ENCODE measurements at places on chromosomes 16 and 17. TPM values are rescaled to one million over a fixed set of nuclear protein-coding genes. Genes with fewer than 3 reads are reported as not detected.

- peaks cover 18% of the 10 kb centered on the region for H3K27me3 ChIP-seq
- peaks cover 5% of the 10 kb centered on the region for H3K4me1 ChIP-seq
- DNase-seq = peak; percentile 5
These were observed 33.9 kb downstream of the JPH3 start for GRCh38 chr16:87636050-87636684.

- H3K36me3 ChIP-seq = no peaks in the 10 kb centered on the region
- no peak overlapping the region for H3K4me3 ChIP-seq
- H3K4me1 ChIP-seq = no peaks in the 10 kb centered on the region
These were observed 8.8 kb downstream of the WFDC1 start for GRCh38 chr16:84303516-84303915.

GRCh38 chr17:82184761-82185160 lies 27.9 kb downstream of the CCDC57 start:
- no peak for DNase-seq
- no peaks in the 10 kb centered on the region for H3K27me3 ChIP-seq
- H3K4me3 ChIP-seq = no peak overlapping the region
- H3K4me1 ChIP-seq = no peaks in the 10 kb centered on the region
- no peak overlapping the region for H3K27ac ChIP-seq

DNA sequence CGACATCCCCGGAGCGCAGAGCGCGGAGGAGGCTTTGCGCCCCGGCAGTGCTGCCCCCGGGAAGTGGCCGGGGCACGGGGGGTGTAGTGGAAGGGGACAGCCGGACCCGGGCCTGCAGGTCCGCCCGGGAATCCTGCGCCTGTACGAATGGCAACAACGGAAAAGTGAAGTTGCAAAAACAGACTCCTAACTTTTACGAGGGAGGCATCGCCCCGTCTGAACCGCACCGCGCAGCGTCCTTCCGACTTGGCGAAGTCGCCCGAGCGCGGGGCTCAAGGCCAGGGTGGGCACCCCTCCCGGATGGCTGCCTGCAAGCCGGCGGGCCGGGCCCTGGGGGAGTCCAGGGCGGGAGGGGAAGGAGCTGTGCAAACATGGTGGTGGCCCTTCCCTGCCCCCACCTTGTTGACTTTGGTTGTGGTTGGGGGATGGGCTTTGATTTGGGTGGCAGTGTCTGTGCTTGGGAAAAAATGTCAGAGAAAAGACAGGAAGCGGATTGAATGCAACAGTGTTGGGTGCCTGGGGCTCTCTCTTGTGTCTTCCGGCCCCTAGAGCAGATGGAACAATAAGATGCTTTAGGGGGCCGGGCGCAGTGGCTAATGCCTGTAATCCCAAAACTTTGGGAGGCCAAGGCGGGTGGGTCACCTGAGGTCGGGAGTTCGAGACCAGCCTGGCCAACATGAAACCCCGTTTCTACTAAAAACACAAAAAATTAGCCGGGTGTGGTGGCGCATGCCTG lies 675 bp downstream of the RNF213 start:
- H3K4me1 ChIP-seq = peaks cover 26% of the 10 kb centered on the region
- no peak for DNase-seq
- peak overlapping the region; percentile 83 for H3K4me3 ChIP-seq
- peaks cover 8% of the 10 kb centered on the region for H3K36me3 ChIP-seq
- no peaks in the 10 kb centered on the region for H3K27me3 ChIP-seq

GRCh38 chr16:50685462-50686063 lies 4.5 kb upstream of the SNX20 start:
- no peaks in the 10 kb centered on the region for H3K4me1 ChIP-seq
- H3K27ac ChIP-seq = no peak overlapping the region
- no peaks in the 10 kb centered on the region for H3K27me3 ChIP-seq

ITGAD gene
- polyA plus RNA-seq = not detected

- peaks cover 14% of the 10 kb centered on the region for H3K36me3 ChIP-seq
- no peak for DNase-seq
- peak overlapping the region; percentile 82 for H3K27ac ChIP-seq
- H3K4me1 ChIP-seq = peaks cover 50% of the 10 kb centered on the region
- peak overlapping the region; percentile 65 for H3K4me3 ChIP-seq
These were observed 372 bp upstream of the NDE1 start for GRCh38 chr16:15649727-15650018.

GRCh38 chr17:77572065-77572601 lies 386.4 kb upstream of the TNRC6C start:
- peaks cover 51% of the 10 kb centered on the region for H3K27me3 ChIP-seq
- no peaks in the 10 kb centered on the region for H3K36me3 ChIP-seq
- no peaks in the 10 kb centered on the region for H3K4me1 ChIP-seq
- no peak for DNase-seq
- no peak overlapping the region for H3K27ac ChIP-seq
- no peak overlapping the region for H3K4me3 ChIP-seq

DNAH2 gene
- 0.13 TPM for polyA plus RNA-seq

CSH2 gene
- not detected for polyA plus RNA-seq

DNA sequence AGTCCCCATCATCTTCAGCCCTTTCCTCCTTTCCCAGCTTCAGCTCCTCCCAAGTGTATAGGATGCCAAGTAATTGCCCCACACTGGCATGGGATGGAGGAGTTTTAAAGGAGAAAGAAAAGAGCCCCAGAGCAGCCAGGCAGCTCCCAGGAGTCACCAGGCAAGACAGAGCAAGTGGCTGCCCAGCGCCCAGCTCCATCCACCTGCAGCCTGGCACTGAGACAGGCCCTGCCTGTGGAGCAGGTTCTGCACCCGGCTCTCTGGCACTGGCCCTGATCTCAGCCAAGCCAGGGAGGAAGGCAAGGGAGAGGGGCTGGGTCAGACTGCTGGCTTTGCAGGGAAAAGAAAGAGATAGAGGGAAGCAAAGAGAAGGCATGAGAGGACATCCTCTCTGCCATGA lies 21.7 kb downstream of the FOXN1 start:
- peaks cover 8% of the 10 kb centered on the region for H3K27me3 ChIP-seq
- H3K4me3 ChIP-seq = no peak overlapping the region

CYGB gene
- polyA plus RNA-seq = 10.3 TPM

Measured in keratinocyte (primary cell).